ENCODE measurements at places on chromosomes 4 and X.

- no peak for DNase-seq
Observed at GRCh38 chr4:112714922-112715901, 78.3 kb downstream of the LARP7 start.

DNA sequence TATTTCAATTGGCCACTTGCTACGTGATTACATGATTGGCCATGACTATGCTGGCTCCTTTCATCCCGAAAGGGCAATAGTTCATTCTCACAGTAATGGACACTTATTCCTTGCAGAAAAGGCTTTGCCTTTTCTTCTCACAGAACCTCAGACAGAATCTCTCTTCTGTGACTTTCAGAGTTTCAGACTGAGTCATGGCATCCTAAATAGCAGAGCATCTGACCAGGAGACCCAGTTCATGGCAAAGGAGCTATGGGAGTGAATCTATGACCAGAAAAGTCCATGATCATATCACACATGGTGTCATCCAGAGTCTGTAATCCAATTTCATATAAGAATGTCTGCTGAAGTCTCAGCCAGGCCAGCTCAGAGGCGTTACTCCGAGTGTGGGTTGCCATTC lies 263.3 kb upstream of the CLNK start:
- DNase-seq: no peak

DNA sequence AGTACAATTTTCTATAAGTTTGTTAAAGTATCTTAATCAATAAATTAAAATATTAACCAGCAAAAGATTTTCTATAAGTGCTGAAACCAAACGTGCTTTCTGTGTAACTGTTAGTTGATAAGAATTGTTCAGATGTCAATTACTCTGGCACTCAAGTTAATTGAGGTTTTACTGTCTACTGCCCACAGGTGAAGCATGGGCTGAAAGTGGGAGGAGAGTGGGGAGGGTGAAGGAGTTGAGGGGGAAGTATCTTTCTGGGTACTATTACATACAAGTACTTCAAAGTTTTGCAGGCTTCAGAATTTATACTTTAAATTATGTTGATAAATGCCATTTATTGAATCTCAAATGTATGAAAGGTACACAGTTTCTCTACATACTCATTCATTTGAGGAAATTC lies 19.1 kb upstream of the CXCL3 start:
- DNase-seq: no peak

DNA sequence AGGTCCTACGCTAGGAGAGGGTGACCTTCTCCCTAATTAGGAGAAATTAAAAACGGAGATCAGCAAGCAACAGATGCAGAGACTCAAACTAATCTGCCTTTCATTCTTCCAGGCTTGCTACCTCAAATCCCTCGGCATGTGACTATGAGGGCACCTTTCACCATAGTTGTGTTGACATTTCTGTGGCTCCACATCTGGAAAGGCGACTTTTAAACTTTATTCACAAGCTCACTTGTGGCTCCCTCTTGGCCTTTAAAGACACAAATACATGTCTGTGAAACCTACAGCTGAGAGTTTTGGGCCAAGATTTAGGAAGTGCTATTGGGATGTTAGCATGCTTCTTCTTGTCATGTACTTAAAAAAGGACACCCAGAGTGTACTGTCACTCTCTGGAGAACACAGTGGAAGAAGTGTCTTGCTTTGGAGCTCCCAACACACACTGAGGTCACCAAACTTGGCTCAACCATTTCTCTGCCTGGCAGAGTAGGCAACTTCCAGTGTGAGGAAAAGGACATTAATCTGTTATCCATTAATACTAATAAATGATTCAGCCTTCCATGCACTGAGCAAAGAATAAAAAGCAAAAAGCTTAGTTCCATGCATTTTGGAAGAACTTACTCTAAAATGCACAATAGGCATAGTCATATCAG lies 60.1 kb downstream of the LDB2 start:
- DNase-seq: no peak

DNA sequence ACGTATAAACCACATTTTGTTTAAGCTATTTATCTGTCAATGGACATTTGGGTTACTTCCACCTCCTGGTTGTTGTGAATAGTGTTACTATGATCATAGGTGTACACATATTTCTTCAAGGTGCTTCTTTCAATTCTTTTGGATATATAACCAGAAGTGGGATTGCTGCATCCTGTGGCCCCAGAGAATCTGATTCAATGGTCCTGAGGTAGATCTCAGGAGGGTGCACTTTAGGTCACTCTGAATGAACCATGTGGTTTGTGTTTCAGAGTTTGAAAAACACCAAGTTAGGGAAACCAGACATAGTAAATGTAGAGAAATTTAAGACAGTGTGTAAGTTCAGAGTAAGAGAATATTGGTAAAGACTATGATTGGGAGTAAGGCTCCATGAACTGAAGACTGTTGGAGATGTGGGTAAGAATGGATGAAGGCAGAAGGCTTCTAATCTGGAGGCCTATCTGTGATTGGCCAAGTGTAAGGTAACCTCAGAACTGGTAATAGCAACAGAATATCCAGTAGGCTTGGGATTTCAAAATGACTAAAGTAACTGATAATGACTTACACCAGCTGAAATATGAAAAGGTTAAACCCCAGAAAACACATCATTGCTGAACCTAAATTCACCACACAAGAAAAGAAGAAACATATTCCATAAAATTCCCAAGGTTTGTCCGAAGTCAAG lies 236.9 kb downstream of the CAMK2D start:
- no peak for DNase-seq

DNA sequence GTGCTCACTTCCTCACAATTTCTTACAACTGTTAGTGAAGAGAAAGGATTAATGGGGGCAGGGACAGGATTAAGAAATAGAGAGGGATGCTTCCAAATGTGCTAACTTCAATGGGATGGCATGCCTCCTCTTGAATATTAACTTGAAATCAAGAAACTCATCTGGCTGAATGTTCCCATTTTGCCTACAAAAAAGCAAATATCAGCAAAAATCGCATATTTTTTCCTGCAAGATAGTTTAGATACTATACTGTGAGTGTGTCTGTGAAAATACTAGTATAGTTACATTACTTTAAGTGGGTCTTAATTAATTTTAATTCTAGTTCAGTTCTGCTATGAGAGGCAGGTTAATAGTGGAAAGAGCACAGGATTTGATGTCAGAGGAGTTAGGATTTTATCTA lies 4.9 kb downstream of the PAICS start:
- DNase-seq: no peak

GRCh38 chr4:21677173-21677572 lies 271.4 kb downstream of the KCNIP4 start:
- no peak for DNase-seq

- no peak for DNase-seq
Observed at GRCh38 chr4:2299794-2300193, 37.9 kb upstream of the MXD4 start.

- DNase-seq: no peak
Observed at GRCh38 chrX:152642931-152643564, 5.4 kb downstream of the GABRQ start.

- no peak for DNase-seq
Observed at GRCh38 chrX:10103023-10103422, 53.8 kb upstream of the CLCN4 start.

- DNase-seq: no peak
Observed at GRCh38 chr4:94014484-94015136, 186.1 kb downstream of the ATOH1 start.

GRCh38 chrX:102345916-102346315 lies 93.9 kb downstream of the NXF2B start:
- no peak for DNase-seq

DNA sequence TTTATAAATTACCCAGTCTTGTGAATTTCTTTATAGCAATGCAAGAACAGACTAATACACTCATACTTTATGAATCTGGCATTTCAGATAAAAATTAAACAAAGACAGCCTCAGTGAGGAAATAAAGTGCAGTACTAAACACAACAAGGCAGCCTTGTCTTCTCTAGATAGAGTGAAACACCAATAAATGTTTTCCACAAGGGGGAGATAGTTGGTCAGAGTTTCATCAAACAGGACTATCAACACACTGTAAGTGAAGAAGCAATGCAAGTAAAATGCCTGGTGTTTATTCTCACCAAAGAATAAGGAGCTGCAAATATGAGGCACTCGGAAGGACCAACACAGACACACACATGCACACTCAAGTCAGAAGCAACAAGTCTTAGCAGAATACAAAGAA lies 62.8 kb downstream of the FAM9B start:
- peak; percentile 19 for DNase-seq

- DNase-seq: no peak
Observed at GRCh38 chr4:110046588-110047049, 133.9 kb downstream of the EGF start.
